ENCODE measurements at places on chromosomes 6 and 20.
A peak's percentile ranks its signal among the peaks of the same experiment; 100 is the strongest.

DNA sequence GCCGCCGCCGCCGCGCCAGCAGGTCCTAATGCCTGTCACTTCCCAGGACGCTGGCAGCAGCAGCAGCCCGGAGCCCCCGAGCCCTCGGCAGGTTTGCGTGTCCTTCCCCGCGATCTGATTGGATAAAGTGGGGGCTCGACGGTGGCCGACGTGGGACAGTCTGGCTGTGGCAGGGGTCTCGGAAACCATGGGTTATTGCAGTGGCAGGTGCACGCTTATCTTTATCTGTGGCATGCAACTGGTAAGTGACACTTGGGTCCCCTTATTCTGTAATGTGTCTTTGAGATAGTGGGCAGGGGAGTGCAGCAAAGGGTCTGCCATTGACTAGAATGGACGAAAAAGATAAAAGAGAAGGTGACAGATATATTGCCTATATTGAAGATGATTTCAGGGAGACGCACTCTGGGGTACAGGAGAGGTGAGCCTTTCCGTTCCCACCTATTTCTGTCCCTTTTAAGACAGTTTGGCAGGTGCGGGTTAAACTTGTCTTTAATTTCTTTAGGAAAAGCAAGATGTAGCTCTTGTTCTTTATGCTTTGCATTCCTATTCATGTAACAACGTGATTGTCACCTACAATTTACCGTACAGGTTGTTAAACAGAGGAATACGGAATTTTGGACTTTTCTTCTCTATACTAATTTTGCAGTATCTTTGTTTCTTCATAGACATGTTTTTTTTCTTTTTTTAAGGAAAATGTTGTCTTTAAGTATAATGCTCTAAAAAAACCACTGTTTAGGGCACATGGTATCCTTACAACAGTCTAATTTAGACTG is 535 bp downstream of the NKAIN2 start:
- no peak for DNase-seq

DNA sequence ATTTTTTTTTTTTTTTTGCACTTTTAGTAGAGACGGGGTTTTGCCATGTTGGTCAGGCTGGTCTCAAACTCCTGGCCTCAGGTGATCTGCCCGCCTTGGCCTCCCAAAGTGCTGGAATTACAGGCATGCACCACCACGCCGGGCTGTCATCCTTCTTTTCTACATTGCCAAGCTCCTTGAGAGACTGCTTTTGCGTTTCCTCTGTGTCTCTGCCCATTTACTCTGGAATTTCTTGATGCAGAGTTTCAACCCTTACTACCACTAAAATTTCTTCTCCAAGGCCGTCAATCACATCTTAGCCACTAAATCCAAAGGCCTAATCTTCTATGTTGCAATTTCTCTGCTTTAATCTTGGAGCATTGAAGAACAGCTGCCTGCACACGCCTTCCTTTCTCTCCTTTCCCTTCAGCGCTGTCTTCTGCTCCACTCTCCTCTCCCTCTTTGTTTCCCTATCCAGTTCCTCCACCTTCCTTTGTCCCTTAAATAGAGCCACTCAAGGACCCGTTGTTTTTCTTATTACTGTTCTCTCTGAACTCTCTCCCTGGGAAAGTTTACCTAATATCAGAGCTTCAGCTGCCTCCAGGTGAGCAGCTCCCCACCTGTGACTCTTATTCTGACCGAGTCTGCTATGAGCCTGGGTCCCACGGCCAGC is 98.8 kb downstream of the SLC35B3 start:
- DNase-seq: no peak

DNA sequence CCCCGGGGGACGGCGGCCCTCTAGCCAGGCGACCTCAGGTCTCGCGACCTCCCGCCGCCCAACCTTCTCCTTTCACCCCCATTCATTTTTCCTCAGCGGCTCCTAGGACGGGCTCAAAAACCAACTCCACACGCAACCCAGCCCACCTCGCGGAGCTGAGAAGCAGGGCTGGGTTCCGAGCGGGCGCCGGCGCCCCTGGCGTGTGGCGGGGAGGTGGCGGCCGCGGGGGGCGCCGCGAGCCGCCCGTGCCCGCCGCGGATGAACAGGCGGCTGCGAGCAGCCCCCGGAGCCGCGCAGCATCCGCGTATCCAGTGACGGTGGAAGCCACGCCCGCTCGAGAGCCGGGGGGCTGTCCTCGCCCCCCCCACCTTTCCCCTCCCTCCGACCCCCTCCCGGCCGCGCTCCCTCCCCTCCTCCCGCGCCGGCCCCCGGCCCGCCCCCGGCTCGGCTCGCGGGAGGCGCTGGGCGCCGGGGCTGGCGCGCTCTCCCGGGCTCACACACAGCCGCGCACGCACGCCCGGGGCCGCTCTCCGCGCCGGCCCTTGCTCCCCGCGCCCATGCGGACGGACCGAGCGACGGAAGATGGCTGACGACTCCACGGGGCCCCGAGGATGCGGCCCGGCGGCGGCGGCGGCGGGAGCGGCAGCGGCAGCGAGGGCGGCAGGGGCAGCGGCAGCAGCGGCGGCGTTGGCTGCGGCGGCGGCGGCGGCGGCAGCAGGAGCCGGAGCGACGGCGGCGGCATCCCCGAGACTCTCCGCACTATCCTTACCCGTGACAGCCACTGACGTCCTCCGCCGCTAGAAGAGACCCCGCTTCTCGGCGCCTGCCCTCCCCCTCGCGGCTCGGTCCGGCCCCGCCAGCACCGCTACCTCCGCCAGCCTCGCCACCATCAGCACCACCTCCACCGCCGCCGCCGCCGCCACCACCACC is at the start of gene SOBP:
Gene SOBP, plus strand, starts transcription at position 482 of the 930 bp plus-strand sequence. CDS start 500 bp downstream, outside the sequence.
- DNase-seq: peak; percentile 11

DNA sequence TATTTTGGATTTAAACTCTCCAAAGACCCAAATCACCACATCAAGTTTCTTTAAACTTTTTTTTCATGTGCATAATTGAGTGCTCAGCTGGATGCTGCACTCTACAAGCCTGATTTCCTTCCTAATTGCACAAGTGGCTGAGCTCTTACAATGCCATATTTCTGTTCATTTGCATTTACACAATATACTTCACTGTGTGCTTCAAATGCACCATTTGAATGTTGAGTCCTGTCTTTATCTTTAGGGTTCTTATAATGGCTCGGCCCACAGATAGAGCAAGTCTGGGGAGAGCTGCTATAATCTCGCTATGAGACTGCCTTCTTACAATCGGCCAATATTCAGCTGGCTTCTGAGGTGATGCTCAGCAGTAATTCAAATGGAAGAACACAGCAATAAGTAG is 200.6 kb upstream of the MAP3K7 start:
- DNase-seq: no peak

DNA sequence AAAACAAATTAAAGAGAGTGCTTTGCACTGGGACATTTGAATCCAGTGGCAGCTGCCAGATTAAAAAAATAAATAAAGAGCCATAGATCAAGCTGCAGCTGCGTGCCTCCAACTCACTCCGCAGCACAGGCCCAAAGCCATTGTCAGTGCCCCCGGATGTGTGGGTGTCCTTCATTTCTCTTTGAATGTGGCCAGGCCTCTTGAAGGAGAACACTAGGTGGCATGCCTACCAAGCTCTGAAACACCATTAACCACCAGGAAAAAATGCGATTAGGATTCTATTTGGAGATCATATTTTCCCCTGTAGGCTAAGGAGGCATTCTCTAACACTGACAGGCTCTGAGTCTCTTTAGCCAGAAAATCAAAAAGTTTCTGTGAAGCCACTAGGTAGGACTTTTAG is 549.8 kb downstream of the PRKN start:
- DNase-seq: no peak

GRCh38 chr6:145736661-145737144 is 1.4 kb upstream of the EPM2A start:
- no peak for DNase-seq

GRCh38 chr6:29827579-29828470 is at the start of gene HLA-G:
Gene HLA-G, plus strand, starts transcription at chr6:29827825. Its CDS starts 20 bp downstream, at chr6:29827845.
- DNase-seq: no peak

GRCh38 chr6:161772176-161772575 is 498.3 kb upstream of the AGPAT4 start:
- no peak for DNase-seq

DNA sequence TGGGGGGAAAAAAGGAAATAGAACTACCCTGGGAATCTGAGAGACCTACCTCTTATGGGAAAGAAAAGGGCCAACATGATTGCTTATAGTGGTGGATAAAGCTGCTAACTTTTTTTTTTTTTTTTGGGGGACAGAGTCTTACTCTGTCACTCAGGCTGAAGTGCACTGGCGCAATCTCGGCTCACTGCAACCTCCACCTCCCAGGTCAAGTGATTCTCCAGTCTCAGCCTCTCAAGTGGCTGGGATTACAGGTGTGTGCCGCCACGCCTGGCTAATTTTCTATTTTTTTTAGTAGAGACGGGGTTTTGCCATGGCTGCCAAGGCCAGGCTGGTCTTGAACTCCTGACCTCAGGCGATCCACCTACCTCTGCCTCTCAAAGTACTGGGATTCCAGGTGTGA is 39.5 kb upstream of the TBC1D22B start:
- no peak for DNase-seq

- no peak for DNase-seq
Observed at GRCh38 chr6:34132486-34133185, 13.3 kb downstream of the GRM4 start.

GRCh38 chr6:160775792-160776580 is 73.9 kb downstream of the PLG start:
- DNase-seq: no peak

DNA sequence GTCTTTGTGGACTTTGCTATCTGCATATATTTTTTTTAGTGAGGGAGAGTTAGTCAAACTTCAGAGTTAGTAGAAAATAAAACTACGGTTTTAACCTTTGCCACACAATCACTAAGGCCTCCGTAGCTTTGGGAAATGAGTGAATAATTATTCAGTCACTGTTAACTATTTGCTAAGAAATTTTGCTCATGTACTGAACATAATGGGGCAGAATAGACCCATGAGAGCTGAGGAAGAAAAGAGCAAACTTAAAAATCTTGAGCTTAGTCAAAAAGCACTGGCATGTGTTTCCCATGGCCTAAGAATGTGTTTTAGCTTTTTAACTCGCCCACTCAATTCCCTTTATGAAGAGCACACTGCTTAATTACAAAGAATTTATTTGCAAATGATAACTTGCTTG is 60.4 kb upstream of the SUPT3H start:
- DNase-seq: no peak

GRCh38 chr6:119166024-119166784 is 87.7 kb upstream of the FAM184A start:
- DNase-seq: no peak

Measured in activated CD4-positive, alpha-beta T cell treated with anti-CD3 and anti-CD28 coated beads for 1 hour (primary cell).